ENCODE measurements at places on chromosomes 3 and 15.
A peak's percentile ranks its signal among the peaks of the same experiment; 100 is the strongest.

DNA sequence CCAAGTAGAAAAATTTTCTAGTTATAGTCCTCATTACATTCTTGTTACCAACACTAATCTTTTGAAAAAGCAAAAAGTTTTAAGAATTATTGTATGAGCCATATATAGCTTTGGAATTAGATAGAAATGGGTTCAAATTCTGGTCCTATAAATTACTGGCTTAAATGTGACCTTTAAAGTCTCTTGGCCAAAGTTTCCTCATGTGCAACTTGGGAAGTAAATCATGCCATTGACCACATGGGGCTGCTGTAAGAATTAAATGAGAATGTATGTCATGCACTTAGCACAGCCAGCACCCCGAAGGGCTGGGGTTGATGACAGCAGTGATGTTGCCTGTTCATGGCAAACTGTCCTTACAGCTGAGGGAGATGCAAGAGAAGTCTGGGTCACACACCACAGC is 108.3 kb downstream of the TOP2B start:
- DNase-seq: no peak

GRCh38 chr3:178777718-178778411 is 241.6 kb downstream of the KCNMB2 start:
- peak; percentile 34 for DNase-seq

DNA sequence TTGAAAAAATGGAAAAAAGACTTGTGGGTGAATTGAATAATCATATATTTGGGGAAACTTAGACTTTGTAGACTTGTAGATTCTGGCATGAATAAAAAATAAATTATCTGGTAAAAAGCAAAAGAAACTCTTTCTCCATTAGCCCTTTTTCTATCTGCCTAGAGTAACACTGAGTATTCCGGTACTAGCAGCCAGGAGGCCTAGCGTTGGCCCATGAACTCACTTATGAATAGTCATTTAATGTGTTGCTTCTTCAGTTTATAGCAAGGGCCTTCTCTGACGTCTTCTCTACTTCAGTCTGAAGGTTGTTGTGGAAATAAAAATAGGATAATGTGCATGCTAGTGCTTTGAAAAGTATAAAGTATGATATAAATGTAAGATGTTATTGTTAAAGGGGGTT is 851.2 kb upstream of the NR2F2 start:
- no peak for DNase-seq

GRCh38 chr3:146148468-146148931 is 12.5 kb downstream of the PLOD2 start:
- DNase-seq: no peak

DNA sequence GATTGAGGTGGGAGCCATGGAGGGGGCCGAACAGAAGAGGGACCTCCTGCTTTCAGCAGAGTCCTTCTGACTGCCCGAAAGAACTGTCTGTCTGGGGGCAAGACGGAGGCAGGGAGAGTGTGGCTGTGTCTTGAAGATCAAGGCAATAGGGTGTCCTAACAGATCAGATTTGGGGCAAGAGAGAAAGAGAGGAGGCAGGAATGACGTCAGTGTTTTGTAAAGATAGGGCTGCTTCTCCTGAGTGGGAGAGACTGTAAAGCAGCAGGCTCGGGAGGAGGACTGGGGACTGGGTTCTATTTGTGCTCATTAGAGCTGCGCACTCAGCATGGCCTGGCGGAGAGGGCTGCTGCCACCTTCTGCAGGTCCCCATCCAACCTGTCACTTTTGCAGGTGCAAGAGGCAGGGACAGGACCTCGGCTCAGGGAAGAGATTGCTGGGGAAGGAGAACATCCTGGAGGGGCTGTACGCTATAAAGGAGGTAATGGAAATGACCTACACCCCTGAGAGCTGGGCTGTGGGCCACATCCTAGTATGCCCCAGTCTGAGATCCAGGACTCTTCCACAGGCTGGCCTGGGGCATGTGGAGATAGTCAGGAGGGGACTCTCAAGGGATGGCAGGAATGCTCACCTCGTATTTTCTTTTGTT is 29.0 kb upstream of the FGD5 start:
- no peak for DNase-seq

GRCh38 chr3:82493858-82494257 is 732.4 kb upstream of the GBE1 start:
- no peak for DNase-seq

DNA sequence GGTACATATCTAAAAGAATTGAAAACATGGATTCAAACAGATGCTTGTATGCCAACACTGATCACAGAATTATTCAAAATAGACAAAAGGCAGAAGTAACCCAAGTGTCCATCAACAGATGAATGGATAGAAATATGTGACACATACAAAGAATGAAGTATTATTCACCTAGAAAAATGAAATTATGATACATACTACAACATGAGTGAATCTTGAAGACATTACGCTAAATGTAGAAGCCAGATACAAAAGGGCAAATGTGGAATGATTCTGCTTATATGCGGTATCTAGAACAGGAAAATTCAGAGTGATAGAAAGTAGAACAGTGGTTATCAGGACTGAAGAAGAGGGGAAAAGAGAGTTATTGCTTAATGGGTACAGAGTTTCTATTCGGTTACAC is 26.2 kb upstream of the SLC12A8 start:
- DNase-seq: no peak

DNA sequence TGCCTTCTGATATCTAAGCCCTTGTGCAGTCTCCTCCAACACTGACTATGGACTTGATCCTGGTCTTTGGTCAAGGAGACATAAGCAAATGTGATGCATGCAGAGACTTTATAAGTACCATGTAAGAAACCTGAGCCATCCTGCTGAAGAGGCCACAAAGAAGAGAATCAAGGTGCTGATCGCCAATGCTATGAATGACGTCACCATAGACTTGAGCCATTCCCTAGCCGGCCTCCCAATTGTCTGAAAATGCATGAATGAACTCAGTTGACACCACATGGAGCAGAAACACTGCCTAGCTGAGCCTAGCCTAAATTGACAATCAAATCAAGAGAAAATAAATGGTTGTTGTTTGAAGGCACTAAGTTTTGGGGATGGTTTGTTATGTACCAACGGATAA is 51.9 kb downstream of the CERS3 start:
- DNase-seq: no peak

DNA sequence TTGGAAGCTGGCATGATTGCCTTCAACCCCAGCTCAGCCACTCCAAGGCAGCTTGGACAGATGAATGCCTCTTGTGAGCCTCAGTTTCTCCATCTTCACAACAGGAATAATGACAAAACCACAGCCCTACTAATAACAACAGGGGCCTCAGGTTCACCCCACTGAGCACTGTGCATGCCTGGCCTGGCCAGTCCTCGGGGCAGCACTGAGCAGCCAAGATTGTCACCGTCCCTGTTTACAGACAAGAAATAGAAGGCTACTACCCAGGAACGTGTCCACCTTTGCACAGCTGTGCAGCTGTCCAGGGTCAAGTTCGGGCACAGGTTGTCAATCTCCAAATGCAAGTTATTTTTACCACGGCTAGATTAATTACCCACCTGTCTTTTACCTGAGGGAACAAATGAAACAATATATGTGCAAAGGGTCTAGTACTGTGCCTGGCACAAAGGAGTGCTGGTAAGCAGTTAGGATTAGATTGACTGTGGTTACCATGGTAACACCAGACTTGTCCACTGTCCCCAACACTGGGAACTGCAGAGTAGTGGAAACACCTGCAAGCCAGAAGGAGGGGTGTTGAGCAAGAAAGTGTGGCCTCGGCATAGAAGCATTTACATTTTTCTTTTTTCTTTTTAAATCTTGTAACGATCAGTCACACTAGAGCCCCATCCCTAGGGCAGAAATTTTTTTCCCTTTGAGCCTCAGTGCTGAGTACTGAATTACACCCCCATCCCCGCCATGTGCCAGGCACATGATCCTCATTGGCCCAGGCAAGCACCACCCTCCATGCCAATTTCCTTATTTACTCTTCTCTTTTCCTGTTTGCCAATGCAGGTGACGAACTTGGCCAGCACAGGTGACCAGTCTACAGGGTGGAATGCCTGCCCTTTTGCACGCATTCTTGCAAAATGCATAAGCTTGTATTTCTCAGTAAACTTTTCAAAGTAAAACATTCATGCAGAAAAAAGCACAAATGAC is 66.3 kb upstream of the SLC6A6 start:
- no peak for DNase-seq

DNA sequence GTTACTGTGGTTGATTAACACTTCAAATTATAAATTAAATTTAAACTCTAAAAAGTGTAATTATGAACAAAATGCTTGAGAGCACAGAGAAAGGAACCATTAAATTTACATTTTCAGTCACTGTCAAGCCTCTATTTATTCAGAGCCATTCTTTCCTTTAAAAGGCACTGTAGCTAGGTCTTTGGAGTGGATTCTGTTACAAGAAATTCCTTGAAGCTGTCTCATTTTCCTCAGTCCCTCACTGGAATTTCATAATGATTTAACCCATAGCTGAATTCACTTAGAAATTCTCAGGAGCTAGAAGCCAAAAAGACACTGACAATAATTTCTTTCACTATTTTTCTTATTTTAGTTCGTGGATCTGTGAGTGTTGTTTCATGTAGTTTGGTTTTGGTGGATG is 81.2 kb upstream of the TCF12 start:
- no peak for DNase-seq

DNA sequence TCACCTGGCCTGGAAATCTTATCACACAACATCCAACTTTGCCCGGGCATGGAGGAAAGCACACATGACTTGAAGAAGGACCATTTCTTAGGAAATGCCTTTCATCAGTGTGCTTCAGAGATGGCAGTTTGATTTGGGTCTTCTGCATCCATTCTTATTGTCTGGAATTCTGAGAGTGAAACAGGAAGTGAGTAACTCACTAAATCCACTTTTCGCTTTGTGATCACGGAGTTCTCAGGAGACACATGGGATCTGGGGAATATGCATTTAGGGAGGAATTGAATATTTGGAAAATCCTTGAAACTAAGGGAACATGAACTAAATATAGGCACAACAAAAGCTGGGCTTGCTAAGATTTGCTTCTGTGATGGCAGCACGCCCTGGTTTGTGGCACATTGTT is 212.5 kb upstream of the FEZF2 start:
- DNase-seq: no peak

- DNase-seq: no peak
These were observed 80.2 kb downstream of the MECOM start for GRCh38 chr3:169583269-169583668.

GRCh38 chr3:178629430-178630178 is 93.4 kb downstream of the KCNMB2 start:
- DNase-seq: peak; percentile 83
